C1 segment of cervical spinal cord (tissue), 14 donors: ENCODE measurements at places on chromosomes 11 and 22.

DNA sequence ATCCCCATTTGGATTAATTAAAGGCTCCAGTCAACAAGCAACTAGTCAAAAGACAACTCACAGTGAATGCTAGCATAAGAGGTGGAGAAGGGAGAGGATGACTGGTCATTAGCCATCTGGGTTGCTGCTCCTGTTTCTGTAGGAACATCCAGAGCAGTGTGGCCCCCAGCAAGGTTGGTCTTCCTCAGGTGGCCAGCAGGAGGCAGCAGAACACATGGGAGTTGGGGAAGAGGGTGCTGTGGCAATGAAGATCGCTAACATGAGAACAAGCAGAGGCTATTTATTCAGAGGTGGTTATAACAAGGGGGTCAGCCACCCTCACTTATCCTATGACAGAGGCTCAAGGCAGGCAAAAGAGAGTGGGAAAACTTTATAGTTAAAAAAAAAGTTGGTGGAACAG is 21.3 kb downstream of the IZUMO1R start:
- DNase-seq: no peak

DNA sequence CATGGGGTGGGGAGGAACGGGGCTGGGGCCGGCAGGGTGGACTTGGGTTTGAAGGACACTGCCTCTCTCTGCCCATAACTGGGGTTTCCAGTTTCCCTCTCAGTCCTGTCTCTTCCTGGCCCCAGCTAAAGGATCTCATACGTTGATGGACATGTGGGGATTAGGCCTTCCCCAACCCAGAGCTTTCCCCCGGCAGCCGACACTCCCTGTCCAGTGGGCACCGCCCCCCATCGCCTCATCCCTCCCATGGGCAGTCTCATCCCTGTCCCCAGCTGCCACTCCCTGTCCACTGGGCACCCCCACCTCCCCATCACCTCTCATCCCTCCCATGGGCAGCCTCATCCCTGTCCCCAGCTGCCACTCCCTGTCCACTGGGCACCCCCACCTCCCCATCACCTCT is 22.2 kb upstream of the ACR start:
- no peak for DNase-seq

DNA sequence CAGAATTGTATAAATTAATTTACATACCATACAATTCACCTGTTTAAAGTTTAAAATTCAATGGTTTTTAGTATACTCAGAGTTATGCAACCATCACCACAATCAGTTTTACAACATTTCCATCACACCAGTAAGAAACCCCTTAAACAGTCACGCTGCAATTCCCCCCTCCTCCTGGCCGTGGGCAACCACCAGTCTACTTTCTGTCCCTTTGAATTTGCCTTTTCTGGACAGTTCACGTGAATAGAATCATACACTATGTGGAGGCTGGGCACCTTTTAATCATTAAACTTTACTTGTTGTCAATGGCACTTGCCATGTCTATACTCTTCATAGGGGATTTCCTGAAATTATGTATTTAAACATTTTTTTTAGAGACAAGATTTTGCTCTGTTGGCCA is 20.1 kb upstream of the SWAP70 start:
- DNase-seq: no peak

- no peak for DNase-seq
Observed at GRCh38 chr11:55357560-55358184, 10.1 kb upstream of the OR4A15 start.

GRCh38 chr11:120634706-120635105 is 123.2 kb downstream of the GRIK4 start:
- no peak for DNase-seq

DNA sequence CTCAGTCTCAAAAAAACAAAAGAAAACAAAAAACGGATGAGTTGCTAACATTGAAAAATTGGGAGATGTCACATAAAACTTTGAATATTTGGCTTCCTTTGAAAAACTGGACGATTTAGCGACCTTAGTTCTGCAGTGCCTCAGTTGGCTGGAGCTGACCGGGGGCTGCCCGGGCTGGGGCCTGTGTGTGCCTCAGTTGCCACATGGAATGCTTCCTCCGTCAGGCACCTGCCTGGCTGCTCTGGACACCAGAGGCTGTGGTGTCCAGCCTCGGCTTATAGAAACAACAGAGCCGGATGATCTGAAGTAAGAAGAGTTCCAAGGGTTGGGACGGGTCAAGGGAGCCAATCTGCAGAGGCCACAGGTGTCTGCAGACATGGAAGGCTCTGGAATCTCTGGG is 50.2 kb downstream of the CACNG2 start:
- DNase-seq: no peak

DNA sequence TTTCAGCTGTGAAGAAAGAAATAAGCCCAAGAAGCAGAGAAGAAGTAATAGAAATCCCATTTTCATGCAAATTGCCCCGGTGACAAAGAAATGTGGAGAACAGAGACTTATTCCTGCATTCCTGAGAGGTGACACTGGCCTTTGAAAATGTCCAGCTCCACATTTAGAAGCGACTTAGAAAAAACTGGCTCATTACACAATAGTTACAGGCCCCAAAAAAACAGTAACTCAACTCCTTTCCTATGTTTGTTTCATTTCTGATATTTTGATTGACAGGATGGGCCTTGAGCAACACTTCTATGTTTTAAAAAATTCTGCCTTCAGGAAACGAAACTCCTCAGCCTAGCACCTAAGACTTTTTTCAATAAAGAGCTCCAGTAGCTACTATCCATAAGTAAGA is 726.9 kb upstream of the TENM4 start:
- no peak for DNase-seq

- no peak for DNase-seq
Observed at GRCh38 chr22:48268771-48269552, 1506.5 kb downstream of the TBC1D22A start.

GRCh38 chr11:2863276-2863618 is 22.3 kb downstream of the CDKN1C start:
- DNase-seq: no peak

- DNase-seq: no peak
Observed at GRCh38 chr11:68954836-68955606, 25.8 kb downstream of the MRGPRD start.

DNA sequence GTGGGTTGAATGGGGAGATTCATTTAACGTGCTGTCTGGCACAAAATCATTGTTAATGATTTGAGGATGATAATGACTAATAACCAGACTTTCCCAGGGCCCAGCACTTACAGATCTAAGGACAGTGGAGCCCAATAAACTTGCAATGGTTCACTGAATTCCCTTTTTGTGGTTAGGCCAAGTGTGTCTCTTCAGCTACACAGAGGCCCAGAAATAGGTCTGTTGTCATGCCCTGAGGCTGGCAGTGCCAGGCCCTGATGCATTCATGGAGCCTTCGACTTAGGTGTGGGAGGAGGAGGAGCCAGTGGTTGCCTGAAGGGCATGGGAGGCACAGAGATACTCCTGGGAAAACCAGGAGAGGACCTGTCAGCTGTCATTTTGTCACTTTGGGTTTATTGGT is 56.1 kb downstream of the KIAA1671 start:
- DNase-seq: no peak

DNA sequence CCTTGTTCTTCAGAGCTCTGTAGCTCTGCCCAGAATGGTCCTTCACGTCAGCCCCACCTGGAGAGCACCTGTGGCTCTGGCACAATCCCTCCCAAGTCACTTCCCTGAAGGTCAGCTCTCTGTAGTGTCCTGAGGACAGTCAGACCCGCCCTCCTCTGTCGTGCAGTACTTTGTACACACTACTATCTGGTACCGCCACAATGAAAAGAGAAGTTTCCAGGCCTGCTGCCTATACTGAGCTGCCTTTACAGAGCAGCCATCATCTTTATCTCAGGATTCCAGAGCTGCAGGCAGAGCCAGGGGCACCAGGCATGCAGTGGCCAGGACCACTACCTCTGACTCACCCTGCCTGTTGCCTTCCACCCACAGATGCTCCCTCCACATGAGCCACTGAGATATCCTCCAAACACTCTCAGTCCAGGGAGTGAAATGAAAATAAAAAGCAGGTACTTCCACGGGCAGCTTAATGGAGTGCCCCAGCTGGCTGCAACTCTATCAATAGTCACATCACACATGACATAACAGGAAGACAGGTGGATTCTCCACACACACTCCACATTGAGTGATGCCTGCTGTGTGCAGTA is 7.3 kb downstream of the PACSIN2 start:
- no peak for DNase-seq
